ENCODE measurements at places on chromosomes 4 and X. TPM values are rescaled to one million over a fixed set of nuclear protein-coding genes. Genes with fewer than 3 reads are reported as not detected.

ARHGAP4 gene
- 6.7 TPM for total RNA-seq

MFAP3L gene
- total RNA-seq = 2.5 TPM

ZNF157 gene
- total RNA-seq = under 0.01 TPM

SLC34A2 gene
- total RNA-seq = not detected

DCAF4L1 gene
- 0.13 TPM for total RNA-seq

RXFP1 gene
- total RNA-seq = not detected

ZNF185 gene
- total RNA-seq = 4.0 TPM

MAPK10 gene
- total RNA-seq = 1.4 TPM

DHX15 gene
- total RNA-seq = 76.1 TPM

PALLD gene
- 79.8 TPM for total RNA-seq

CTPS2 gene
- total RNA-seq = 6.0 TPM

PNMA6A gene
- total RNA-seq = 0.80 TPM

MAGEH1 gene
- 37.1 TPM for total RNA-seq

MND1 gene
- 5.3 TPM for total RNA-seq

ERAS gene
- total RNA-seq = not detected

GABRE gene
- 2.2 TPM for total RNA-seq

SPATA18 gene
- 5.9 TPM for total RNA-seq

FABP2 gene
- not detected for total RNA-seq

CDKL2 gene
- total RNA-seq = 0.26 TPM

PAK3 gene
- 0.52 TPM for total RNA-seq

CXCL1 gene
- 534 TPM for total RNA-seq

DMRTC1 gene
- not detected for total RNA-seq

FAM53A gene
- total RNA-seq = 1.6 TPM

NUP62CL gene
- total RNA-seq = not detected

All from epithelial cell of alveolus of lung (primary cell).